NCI-H526 (cell line): ENCODE measurements at places on chromosomes 3 and 15.

DNA sequence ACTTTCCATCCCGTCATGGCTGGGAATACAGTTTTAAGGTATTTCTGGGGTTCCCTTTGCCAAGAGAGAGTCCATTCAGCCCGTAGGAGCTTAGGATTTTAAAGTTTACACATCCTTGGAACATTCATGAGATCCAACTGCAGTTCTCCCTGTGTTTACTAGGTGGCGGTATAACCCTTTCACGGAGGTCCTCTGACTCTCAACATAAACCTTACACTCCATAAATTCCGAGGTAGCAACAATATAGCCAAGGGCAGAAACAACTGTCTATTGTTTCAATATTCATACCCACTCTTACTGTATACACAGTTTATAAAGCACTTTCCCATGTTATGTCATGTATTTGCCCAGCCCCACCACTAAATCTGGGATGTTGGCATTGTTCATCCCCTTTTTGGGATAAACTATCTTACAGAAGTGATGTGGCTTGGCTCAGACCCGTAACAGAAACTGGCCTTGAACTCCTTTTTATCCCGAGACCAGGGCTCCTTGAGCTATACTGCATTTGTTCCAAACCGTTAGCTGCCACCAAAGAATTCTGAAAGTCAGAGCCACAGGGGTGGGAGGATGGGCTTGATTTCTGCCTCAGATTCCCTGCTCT, 69.2 kb upstream of the COL6A5 start:
- DNase-seq: peak; percentile 11

GRCh38 chr3:16944356-16944755, 59.6 kb downstream of the PLCL2 start:
- no peak for DNase-seq

DNA sequence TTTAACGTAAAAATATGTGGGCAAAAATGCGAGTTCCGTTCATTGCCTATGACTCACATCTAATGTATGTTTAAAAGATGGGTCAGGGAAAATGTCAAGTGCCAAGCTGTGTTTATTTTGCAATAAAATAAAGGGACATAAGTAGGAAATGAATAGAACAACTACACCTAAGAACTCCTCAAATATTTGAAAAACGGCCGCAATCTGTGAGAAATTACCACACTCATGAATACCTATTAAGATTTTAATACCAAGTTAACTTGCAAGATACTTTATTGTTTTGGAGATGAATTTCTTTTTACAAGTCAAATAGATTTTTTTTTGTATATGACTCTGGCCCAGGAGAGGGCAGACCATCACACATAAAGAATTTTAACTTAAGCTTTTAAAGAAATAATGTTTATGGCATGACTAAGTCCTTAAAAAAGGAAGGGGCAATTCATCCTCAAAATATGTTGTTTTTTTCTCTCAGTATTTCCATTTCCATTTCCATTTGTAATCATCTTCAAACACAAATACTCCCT, 152.7 kb downstream of the SUCNR1 start:
- no peak for DNase-seq

- DNase-seq: no peak
These were observed 436.0 kb upstream of the THBS1 start for GRCh38 chr15:39144613-39145499.

GRCh38 chr15:44775953-44776352, 39.6 kb downstream of the TRIM69 start:
- peak; percentile 98 for DNase-seq

DNA sequence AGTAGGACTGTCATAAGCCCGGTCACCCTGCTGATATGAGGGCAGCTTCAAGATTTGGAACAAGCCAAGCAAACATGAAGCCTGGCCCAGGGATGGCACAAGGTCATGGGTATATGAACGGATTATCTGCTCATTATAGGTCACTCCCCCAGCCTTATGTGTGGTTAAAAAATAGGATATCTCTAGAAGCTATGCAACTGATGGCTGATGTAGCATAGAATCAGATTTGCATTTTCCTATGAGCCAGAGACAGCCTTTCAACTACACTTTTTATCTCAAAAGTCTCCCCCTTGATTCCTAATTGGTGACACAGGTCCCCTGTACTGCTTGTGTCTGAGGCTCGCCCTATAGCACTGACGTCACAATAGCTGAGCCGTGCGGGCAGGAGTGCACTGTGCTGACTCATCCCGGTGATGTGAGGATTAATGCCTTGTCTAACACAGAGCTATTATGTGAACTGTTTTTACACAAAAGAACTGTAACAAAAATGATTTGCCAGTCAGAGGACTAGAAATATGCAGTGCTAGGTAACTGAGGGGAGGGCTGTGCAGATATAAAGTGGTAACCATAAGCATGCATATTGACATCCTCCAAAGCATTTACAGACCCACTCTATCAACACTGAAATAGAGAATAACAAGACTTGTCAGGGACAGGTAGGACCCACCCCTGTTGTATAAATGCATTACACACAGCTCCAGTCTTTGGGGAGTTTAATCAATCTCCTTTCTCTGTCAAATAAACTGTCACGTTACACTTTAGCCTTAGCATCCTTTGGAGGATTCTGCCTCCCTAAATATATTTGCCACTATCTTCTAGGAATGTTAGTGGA, 204.9 kb downstream of the TIGIT start:
- DNase-seq: no peak
